ENCODE measurements at places on chromosomes 7 and 10. TPM values are rescaled to one million over a fixed set of nuclear protein-coding genes. Genes with fewer than 3 reads are reported as not detected.

- H3K4me3 ChIP-seq: no peak overlapping the region
- H3K27ac ChIP-seq: no peak overlapping the region
Measured at GRCh38 chr10:22557321-22557720, 157.1 kb downstream of the PIP4K2A start.

- H3K4me3 ChIP-seq: peak within 1 kb of the TSS; percentile 96
- H3K36me3 ChIP-seq: no peaks in the 10 kb centered on the region
- peaks cover 9% of the 10 kb centered on the region for H3K4me1 ChIP-seq
- peak; percentile 52 for DNase-seq
- no peaks in the 10 kb centered on the region for H3K27me3 ChIP-seq
Measured at GRCh38 chr10:80453842-80454512, at the start of gene TSPAN14. TSPAN14 (plus strand) TSS chr10:80454310; CDS start chr10:80489234, 34,924 bp downstream.

ZFAND2A gene
- 23.2 TPM for total RNA-seq

DNA sequence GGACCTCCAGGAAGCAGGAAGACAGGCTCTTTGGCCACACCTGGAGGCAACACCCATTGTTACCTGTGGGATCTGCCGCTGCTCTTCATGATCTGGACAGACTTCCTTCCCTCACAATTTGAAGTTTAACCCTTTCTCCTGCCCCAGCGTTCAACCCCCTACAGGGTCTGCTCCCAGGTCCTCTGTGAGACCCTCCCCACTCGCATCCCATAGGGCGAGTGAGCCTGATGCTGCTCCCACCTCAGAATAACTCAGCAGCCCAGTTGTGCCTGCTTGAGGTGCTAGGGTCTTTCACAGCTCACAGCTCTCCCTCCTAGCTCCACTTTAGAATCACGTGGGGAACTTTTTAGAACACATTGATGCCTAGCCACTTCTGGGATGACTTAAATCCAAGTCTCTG is 61.8 kb upstream of the C10orf90 start:
- H3K36me3 ChIP-seq: no peaks in the 10 kb centered on the region
- no peaks in the 10 kb centered on the region for H3K27me3 ChIP-seq
- H3K4me3 ChIP-seq: no peak overlapping the region
- no peaks in the 10 kb centered on the region for H3K4me1 ChIP-seq
- no peak overlapping the region for H3K27ac ChIP-seq

PPP1R3C gene
- total RNA-seq: 241 TPM

DNA sequence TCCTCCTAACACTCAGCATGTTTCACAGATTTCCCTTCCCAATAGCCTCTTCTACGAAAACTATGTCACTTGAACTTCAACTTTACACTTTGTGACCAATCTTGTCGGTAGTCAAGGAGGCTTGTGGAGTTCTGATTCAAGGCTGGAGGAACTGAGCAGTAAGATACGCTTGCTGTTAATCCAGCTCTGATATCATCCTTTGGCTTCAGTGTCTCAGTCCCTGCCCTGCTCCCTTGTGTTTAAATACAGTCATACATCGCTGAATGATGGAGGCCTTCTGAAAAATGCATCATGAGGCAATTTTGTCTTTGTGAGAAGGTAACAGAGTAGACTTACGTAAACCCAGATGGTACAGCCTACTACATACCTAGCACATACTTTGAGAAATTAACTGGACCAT is 173.6 kb downstream of the RNF133 start:
- no peak for DNase-seq
- no peaks in the 10 kb centered on the region for H3K27me3 ChIP-seq
- no peaks in the 10 kb centered on the region for H3K4me1 ChIP-seq
- no peaks in the 10 kb centered on the region for H3K36me3 ChIP-seq

GRCh38 chr7:2539031-2539911 is 16.1 kb downstream of the BRAT1 start:
- no peaks in the 10 kb centered on the region for H3K27me3 ChIP-seq
- no peak for DNase-seq
- no peaks in the 10 kb centered on the region for H3K4me1 ChIP-seq
- no peak overlapping the region for H3K4me3 ChIP-seq

KCNH2 gene
- total RNA-seq: 1.2 TPM

DKK1 gene
- 3.2 TPM for total RNA-seq

DNA sequence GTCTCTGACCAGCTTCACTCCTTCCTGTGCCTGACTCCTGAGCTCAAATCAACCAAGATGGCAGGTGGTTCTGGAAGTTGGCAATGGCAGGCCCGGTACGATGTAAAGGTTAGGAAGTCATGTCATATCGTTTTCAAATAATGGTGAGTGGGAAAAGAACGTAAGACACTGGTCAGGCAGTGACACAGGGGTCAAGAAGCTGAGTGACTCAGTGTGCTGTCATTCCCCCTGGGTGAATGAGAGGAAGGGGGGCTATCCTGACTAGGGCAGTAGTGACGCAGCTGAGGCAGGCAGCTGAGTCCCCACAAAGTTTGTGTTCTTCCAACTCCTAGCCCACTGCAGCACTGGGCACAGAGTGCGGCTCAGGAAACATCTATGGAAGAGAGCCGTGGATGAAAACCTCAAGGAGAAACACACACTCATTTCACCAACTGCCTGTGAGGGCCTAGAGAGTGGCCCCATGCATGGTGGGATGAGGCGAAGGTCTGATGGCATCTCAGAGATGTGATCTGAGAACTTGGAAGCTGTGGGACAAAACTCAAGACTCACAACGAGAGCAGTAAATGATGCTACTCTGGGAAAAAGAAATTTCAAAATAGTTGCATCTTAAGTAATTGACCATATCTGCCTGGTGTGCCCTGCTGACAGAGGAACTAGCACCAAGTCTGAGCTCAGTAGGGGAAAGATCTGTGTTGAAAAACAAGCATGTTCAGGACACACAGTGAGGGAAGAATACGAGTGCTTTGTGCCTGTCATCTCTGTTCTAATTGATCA is 23.2 kb downstream of the CREB3L2 start:
- DNase-seq: peak; percentile 74
- no peaks in the 10 kb centered on the region for H3K27me3 ChIP-seq
- peak overlapping the region; percentile 96 for H3K27ac ChIP-seq
- peaks cover 100% of the 10 kb centered on the region for H3K4me1 ChIP-seq
- H3K36me3 ChIP-seq: no peaks in the 10 kb centered on the region

DNA sequence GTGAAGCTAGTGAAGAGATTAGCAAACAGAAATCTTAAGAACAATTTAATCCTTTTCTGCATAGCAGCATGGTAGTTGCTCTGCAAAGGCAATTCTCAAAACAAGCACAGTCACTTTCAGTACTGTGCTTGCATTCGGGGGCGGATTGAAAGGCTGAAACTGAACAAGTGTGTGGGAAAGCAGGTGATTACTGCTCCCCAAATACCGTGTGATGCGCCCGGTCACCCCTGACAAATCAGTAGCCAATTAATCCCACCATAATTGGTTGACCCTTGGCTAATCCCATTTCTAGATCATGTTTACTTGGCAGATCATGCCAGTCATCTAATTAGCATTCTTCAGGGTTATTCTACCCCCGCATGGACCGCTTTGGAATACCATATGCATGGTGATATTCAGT is 76.5 kb upstream of the ADRB1 start:
- no peaks in the 10 kb centered on the region for H3K36me3 ChIP-seq
- H3K27ac ChIP-seq: no peak overlapping the region
- H3K27me3 ChIP-seq: no peaks in the 10 kb centered on the region
- H3K4me3 ChIP-seq: no peak overlapping the region
- H3K4me1 ChIP-seq: no peaks in the 10 kb centered on the region

- no peak overlapping the region for H3K27ac ChIP-seq
- H3K4me1 ChIP-seq: no peaks in the 10 kb centered on the region
- H3K4me3 ChIP-seq: no peak overlapping the region
- DNase-seq: no peak
Measured at GRCh38 chr7:73448609-73449008, 15.0 kb downstream of the FZD9 start.

- H3K36me3 ChIP-seq: no peaks in the 10 kb centered on the region
- no peak overlapping the region for H3K27ac ChIP-seq
Measured at GRCh38 chr7:155283565-155284194, 14.0 kb upstream of the INSIG1 start.

CREB5 gene
- 44.4 TPM for total RNA-seq

GRCh38 chr10:119700321-119700954 is 25.4 kb upstream of the INPP5F start:
- no peak for DNase-seq
- H3K4me3 ChIP-seq: no peak overlapping the region
- no peaks in the 10 kb centered on the region for H3K36me3 ChIP-seq
- no peaks in the 10 kb centered on the region for H3K27me3 ChIP-seq
- peaks cover 5% of the 10 kb centered on the region for H3K4me1 ChIP-seq

DNA sequence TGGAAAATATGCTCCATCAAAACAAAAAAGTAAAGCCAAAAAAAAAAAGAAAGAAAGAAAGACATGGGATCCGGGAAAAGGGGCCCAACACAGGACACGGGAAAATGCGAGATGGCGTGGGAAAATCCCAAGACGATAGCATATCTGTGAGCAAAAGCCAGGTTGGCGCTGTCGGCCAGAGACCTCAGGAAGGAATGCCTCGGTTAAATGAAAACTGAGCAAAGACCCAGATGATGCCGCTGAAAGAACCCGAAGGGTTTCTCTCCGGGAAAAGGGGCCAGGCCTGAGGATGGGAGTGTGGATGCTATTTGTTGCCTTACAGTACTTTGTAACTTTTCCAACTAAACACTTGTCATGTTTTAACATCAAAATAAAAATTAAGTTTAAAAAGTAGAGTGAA is 49.5 kb upstream of the PPP2R2D start:
- DNase-seq: no peak
- H3K36me3 ChIP-seq: no peaks in the 10 kb centered on the region
- no peaks in the 10 kb centered on the region for H3K4me1 ChIP-seq
- H3K4me3 ChIP-seq: no peak overlapping the region

TRIM74 gene
- total RNA-seq: not detected

DNA sequence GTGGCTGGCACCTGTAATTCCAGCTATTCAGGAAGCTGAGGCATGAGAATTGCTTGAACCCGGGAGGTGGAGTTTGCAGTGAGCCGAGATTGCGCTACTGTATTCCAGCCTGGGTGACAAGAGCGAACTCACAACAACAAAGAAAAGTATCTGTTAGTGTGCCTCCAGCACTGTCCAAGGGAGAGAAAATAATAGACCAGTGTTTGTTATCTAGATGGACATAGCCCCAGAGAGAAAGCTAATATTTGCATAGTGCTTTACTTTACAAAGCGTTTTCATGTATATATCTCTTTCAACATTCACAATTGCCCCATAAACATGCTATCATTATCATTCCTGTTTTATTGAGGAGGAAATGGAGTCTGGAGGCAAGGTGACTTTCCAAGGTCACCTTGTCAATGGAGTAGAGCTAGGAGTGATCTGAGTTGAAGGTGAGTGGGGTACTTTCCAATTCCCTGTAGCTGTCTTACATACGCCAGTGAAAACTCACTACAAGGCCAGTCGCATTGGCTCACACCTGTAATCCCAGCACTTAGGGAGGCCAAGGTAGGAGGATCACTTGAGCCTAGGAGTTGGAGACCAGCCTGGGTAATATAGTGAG is 49.7 kb upstream of the KIF5B start:
- peaks cover 19% of the 10 kb centered on the region for H3K4me1 ChIP-seq
- no peaks in the 10 kb centered on the region for H3K27me3 ChIP-seq
- no peak for DNase-seq
- H3K4me3 ChIP-seq: no peak overlapping the region

ZNF33B gene
- total RNA-seq: 12.1 TPM

DNA sequence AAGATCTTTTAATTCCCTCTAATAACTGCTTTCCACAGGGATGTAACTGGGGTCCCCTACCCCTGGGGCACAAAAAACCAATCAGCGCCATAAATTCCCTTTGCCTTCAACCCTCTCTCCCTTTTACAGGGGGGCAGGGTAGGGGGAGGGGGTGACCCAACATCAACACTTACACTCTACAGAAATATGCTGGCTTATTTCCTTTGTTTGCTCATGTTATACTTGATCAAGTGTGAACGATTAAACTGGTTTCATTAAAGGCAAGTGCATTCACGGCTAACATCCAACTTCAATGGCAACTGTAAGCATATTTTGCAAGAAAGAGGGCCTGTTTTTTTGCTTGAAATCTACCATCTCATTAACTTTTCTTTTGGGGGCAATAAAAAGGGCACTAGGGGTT is 2.9 kb downstream of the CTBP2 start:
- peak overlapping the region; percentile 94 for H3K27ac ChIP-seq
- H3K27me3 ChIP-seq: no peaks in the 10 kb centered on the region
- peak overlapping the region; percentile 93 for H3K4me3 ChIP-seq
- DNase-seq: no peak
- H3K4me1 ChIP-seq: peaks cover 51% of the 10 kb centered on the region
